ENCODE measurements at places on chromosomes 16 and 17. TPM values are rescaled to one million over a fixed set of nuclear protein-coding genes. Genes with fewer than 3 reads are reported as not detected.
A peak's percentile ranks its signal among the peaks of the same experiment; 100 is the strongest.

The KIF18B gene
- total RNA-seq: 16.3 TPM

The STX1B gene
- 0.26 TPM for total RNA-seq

The PRR35 gene
- not detected for total RNA-seq

The C17orf78 gene
- not detected for total RNA-seq

The MRPL45 gene
- total RNA-seq: 51.6 TPM

The SKAP1 gene
- total RNA-seq: not detected

The CYB5D1 gene
- 15.7 TPM for total RNA-seq

The FAM171A2 gene
- total RNA-seq: 31.1 TPM

The SUZ12 gene
- 47.5 TPM for total RNA-seq

The ACAP1 gene
- total RNA-seq: 0.90 TPM

The FKBP10 gene
- total RNA-seq: 139 TPM

The KRT15 gene
- total RNA-seq: 29.8 TPM

The FN3KRP gene
- total RNA-seq: 50.0 TPM

The PTX4 gene
- total RNA-seq: not detected

The CA7 gene
- total RNA-seq: not detected

The STH gene
- not detected for total RNA-seq

The NUP93 gene
- 139 TPM for total RNA-seq

DNA sequence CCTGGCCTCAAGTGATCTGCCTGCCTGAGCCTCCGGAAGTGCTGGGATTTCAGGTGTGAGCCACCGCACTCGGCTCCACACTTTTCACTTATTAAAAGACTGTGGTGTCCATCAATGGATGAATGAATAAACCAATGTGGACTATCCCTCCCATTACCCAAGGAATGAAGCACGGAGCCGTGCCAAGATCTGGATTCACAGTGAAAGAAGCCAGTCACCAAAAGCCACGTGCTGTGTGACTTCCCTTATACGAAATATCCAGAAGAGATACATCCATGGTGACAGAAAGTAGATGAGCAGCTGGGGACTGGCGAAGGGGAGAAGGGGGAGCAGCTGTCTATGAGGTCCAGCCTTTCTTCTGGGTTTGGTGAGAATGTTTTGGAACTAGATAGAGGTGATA lies 48.2 kb upstream of the STH start:
- DNase-seq: no peak

DNA sequence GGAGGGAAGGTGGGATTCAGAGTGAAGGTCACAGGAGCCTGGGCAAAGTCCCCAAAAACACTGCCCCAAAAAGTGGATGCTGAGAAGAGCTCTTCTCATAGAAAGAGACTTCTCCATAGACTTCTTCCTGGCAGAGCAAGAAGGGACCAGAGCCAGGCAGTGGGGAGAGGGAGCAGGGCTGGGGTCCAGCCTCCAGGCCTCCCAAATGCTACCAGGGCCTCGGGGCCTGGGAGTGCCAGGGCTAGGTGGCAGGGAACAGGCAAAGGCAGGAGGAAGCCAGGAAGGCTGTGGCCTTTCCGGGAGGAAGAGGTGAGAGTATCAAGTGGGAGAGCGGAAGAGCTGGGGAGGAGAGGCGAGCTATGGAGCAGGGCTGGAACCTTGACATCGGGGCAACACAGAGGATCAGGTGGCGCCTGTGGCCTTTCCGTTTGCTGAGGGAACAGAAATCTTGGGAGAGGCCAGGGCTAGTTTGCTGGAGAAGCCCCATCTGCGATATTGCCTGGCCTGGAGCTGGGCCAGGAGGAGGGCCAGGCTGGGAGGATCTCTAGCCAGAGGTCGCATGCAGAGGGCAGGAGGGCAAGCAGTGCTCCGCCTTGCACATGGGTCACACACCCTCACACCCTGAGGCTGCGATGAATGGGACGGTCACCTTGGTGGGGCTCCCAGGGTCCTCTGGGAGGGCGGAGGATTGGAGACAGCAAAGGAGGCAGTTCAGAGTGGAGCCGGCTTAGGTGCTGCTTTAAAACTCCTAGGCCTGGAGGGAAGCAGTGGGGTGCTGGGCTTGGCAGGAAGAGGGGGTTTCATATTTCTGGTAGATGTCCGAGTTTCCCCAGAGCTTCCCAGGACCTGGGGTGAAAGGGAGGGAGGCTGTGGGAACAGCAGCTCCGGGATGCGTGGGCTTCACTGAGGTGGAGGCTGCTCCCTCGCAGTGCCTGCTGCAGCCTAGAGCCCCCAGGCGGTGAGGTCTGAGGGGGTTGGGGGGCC lies 3.4 kb downstream of the SLC16A5 start:
- no peak for DNase-seq

GRCh38 chr17:73553311-73553710 lies 90.9 kb downstream of the SDK2 start:
- DNase-seq: no peak

DNA sequence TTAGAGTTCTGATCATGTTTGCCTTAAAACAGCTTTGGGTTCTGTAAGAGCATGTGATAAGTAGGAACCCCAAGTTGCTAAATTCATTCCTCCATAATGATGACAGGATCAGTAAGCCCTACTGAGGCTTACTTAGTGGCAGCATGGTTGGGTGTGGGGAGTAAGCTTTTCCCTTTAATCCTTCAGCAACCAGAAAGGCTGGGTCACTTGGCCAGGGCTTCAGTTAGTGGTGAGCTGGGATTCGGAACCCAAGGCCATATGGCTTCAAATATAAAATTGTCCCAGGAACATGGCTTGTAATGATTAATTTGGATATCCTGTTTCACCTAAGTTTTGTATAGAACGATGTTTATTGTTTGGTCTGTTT lies 850 bp downstream of the GINS3 start:
- DNase-seq: peak; percentile 10

GRCh38 chr16:23342083-23342640 lies 40.1 kb downstream of the SCNN1B start:
- DNase-seq: no peak

DNA sequence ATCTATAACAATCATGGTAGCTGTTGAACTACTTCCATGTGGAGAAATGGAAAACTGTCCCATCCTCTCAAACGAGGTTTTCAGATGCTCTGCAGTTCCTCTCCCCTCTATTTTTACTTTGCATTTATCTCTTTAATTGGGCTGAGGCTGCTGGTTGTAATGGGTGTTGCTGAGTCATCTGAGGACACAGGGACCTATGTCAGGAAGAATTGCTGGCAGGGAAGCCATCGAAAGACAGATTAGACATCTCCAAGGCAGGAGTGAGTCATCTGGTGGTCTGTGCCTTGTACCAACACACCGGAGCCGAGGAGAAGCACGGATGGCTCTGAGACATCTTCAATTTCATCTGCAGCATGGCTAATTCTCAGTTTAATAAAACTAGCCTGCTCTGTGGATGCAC lies 394.5 kb downstream of the GRIN2A start:
- DNase-seq: peak; percentile 63

- DNase-seq: peak; percentile 61
These were observed 39.0 kb downstream of the ABCC1 start for GRCh38 chr16:15988268-15989013.

DNA sequence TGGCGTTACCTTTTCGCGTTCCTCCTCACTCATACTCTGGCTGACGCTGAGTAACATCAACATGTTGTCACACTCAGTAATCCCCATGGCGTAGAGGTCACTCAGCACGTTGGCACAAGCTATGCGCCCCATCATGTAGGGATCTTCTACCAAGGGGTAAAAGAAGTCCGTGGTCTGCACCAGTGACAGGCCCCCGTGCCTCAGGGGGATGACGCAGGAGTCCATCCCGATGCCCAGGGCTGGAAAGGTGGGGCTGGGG lies 596 bp downstream of the SEPHS2 start:
- no peak for DNase-seq

- DNase-seq: no peak
These were observed 35.9 kb upstream of the KSR1 start for GRCh38 chr17:27420211-27420950.

GRCh38 chr16:27583634-27584033 lies 33.7 kb downstream of the KATNIP start:
- DNase-seq: no peak

DNA sequence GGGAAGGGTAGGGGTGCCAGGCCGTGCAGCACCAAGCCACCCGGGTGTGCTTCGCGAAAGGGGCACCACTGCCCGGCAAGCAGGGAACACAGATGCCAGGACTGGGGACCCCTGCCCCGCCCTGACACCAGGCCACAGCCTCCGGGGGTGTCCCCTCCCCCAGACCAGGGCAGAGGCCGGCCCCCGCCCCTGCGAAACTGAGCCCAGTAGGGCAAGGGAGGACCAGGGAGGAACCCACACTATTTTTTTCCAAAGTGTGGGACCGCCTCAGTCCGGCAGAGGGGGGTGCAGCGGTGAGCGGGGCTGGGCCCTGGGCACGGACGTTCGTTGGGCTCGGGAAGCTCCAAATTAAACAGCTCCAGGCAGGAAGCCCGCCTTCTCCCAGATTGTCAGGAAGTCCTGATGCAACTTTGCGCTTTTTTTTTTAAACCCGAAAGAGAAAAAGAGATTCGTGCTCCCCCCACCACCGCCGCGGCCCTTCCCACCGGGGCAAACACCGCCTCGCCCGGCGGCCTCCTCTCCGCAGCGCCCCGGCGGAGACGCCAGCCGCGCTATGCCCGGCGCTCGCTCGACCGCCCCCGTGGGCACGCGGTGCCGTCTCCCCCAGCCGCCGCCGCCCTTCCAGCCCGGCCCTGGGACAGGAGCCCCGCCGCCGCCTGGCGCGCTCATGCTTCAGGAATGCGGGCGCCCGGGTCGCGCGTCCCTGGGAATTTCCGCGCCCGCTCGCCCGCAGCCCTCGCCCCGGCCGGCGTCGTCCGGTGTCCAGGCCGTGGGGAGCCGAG lies 755 bp downstream of the PIEZO1 start:
- peak; percentile 59 for DNase-seq

DNA sequence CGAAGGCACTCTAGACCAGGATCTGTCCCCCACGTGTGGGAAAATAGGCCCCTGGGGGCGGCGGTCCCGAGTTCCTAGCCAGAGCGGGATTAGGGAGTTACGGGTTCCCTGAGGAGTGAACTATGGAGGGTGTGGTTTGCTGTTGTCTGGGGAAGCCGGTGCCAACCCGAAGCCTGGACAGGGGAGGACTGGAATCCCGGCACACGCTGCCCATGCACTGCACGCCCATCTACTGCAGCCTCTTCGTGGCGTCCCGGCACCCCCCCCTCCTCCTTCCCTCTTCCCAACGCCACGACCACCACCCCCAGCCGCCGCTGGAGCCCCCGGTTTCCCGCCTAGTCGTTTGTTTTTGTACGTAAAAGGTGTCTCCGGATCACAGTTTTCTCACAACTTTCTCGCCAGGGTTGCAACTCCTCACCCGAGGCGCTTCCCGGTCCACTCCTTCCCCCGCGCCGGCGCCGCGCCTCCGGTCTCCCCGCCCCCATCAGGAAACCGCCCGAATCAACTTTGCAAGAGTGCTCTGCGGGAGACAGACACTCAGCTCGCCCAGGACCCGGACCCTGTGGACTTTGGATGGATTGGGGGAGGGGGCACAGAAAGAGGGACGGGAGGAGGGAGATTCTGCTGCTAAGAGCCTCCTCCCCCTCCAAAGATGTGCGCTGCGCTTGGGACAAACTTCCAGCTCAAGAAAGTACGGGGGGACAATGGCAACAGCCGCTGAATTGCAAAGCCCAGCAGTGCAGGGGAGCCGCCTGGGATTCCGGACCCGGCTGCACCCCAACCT lies 1.4 kb upstream of the LHX1 start:
- DNase-seq: peak; percentile 55

DNA sequence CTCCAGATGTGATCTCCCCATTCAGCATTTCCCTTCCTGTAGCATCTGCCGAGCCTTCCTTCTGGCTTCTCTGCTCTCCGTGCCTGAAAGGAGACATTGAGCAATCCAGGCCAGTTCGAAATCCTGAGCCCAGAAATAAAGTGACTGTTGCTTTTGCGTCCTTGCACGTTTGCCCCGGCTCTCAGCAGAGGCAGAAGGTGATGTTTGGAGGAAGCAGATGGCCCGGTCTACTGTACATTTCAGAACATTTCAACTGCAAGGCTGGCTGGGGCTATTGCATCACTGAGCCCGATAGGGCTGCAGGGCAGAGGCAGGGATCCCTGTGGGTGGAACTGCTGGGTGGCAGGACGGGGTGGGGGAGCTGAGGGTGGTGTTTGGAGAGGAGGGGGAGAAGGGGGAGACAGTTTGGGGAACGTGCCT lies 29.4 kb downstream of the IRF8 start:
- no peak for DNase-seq

DNA sequence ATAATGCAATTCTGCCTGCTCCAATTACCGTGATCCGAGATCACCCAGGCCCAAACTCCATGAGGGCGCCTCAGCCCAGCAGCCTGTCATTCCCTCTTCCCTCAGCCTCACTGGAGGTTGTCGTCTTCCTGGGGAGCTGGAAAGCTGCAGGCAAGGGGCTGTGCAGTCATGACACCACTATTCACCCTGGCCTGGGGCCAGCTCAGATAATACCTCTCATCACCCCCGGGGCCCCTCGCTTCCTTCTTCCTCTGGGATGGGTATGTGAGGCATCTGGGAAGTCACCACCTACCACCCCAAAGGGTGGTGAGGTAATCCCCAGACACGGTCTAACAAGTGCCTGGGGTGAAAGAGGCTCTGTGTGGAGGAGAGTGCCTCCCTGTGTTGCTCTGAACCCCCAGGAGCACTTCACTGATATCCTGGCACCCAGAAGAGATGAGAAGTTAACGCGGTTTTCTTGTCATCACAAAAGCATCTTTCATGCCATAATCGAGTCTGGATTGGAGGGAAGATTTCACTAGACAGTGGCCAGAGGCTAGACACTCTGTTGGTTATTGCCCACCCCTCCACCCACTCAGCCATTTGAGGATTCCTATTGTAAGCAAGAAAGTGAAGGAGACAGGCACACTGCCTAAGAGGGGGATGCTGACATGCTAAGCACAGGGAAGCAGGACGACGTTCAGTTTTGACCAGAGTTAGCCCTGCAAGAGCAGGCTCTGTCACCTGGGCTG lies 18.4 kb downstream of the CFAP20 start:
- DNase-seq: peak; percentile 24

GRCh38 chr16:24053099-24053946 lies 202.8 kb upstream of the CACNG3 start:
- DNase-seq: no peak

DNA sequence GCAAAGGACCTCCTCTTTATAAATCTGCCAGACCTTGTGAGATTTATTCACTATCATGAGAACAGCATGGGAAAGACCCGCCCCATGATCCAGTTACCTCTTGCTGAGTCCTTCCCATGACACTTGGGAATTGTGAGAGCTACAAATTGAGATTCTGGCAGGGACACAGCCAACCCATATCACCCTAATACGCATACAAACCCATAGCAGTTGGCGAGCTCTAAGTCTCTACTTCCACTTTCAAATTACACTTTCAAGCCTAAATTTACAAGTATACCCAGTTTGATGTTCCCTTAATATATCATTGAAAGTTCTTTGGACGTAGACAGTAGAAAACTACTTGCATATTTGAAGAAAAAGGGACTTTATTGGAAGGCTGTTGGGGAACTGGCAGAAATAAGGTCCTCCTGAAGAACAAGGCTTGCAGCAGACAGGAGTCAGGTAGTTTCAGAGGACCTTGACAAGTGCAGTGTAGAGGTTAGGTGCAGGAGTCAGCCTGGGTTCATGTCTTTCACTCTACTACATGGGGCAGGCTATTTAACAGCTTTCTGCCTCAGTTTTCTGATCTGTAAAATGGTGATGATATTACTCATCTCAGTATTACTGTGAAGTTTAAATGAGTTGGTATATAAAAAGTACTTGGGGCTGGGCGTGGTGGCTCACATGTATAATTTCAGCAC lies 107.9 kb upstream of the EEF2KMT start:
- DNase-seq: no peak

GRCh38 chr16:82900559-82900958 lies 273.8 kb downstream of the CDH13 start:
- DNase-seq: no peak
